ENCODE measurements at places on chromosomes 7 and 10. TPM values are rescaled to one million over a fixed set of nuclear protein-coding genes. Genes with fewer than 3 reads are reported as not detected.

DNA sequence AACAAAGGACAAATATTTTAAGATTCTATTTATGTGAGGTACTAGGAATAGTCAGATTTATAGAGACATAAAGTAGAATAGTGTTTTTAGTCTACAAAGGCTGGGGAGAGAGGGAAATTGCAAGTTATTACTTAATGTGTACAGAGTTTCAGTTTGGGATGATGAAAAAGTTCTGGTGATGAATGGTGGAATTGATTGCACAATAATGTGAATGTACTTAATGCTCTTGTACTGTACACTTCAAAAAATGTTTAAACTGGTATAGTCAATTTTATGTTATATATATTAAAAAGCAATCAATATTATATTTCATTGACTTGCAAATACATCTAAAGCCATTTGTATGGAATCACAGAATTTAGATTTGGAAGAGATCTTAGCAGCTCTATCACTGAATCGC lies 213.4 kb downstream of the PPP1R3A start:
- no peak for DNase-seq

GRCh38 chr7:94650147-94651051 lies 5.5 kb downstream of the SGCE start:
- no peak for DNase-seq

HOXA3 gene
- total RNA-seq, result 16.0 TPM

AKR1C3 gene
- 166 TPM for total RNA-seq

DNA sequence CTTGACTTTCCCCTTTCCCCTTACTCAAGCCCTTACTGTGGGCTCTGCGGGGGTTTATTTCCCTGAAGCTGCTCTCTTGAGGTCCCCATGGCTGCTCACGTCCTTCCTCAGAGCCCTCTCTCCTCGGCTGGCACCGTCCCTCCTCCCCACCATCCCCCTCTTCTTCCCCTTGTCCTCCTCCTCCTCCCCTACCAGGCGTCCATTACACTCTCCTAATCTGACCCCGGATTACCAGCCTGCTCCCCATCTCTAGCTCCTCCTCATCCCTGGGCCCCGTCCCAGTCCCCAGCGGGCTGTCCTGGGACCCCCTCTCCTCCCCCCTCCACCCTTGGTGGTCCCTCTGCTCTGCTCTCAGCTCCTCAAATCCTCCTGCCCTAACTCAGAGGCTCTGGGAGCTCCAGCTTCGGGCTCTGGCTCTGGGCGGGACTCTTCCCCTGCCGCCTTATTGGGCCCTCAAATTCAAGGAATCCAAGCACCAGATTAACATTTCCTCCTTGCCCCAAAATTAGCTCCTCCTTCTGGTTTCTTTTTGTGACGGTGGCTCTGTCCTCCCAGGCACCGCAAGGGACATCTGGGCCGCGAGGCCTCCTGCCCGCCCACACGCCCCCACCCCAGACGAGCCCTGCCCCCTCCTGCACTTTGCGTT lies 48.5 kb upstream of the LEP start:
- DNase-seq, result no peak

- DNase-seq, result no peak
Measured at GRCh38 chr10:29790207-29790606, 155.4 kb upstream of the SVIL start.

- DNase-seq, result no peak
Measured at GRCh38 chr7:22572292-22572691, 72.3 kb upstream of the STEAP1B start.

- no peak for DNase-seq
Measured at GRCh38 chr7:90345595-90346335, 751 bp upstream of the GTPBP10 start.

SCART1 gene
- total RNA-seq, result 5.3 TPM

GRCh38 chr7:25316366-25316765 lies 88.1 kb upstream of the NPVF start:
- no peak for DNase-seq

FAM20C gene
- 33.8 TPM for total RNA-seq

GRCh38 chr10:46096909-46097575 lies 51.0 kb upstream of the MSMB start:
- no peak for DNase-seq

DNA sequence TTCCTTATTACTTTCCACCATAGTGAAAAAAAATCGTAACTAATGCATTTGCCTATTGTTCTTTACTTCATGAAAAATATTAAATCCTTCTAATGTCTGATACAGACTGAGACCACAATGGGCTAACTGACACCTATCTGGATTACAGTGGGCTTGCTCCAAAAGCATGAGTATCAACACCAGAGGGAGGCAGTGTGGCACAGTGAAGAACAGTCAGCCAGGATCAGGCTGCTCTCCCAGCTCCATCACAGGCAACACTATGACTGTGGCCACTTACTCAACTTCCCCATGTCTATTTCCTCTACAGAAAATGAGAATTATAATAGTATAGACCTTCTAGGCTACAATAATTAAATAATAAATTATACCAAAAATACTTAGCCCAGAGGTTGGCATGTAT lies 97.2 kb downstream of the SLC25A13 start:
- no peak for DNase-seq

DNA sequence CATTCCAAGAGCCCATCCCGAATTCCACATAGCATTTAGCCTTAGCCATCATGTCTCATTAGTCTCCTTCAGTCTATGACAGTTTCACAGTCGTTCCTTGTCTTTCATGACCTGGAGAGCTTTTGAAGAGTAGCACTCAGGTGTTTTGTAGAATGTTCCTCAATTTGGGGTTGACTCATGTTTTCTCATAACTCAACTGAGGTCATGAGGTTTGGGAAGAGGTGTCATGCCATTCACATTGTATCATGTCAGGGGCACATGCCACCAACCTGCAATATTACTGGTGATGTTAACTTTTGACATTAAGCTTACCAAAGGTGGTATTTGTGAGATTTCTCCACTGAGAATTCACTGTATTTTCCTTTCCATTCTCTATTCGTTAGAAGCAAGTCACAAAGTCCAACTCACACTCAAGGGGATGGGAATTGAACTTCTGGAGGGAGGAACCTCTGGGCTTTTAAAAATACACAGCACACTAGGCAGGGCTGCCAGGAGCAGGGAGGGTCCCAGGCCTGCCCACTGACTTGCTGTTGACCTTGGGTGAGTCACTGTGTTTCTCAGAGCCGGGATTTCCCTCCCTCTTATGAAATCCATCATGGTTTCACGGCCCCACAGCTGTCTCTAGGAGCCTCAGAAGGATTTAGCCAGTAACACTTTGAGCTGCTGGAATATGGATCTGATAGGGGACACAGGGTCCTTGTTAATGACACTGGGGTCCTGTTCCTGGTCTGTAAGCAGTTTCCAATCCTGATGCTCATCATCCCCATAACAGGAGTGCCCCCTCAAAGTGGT lies 74.4 kb upstream of the TCF7L2 start:
- DNase-seq, result no peak

- no peak for DNase-seq
Measured at GRCh38 chr10:61463035-61463909, 10.1 kb upstream of the TMEM26 start.

GNGT1 gene
- 0.70 TPM for total RNA-seq

DNA sequence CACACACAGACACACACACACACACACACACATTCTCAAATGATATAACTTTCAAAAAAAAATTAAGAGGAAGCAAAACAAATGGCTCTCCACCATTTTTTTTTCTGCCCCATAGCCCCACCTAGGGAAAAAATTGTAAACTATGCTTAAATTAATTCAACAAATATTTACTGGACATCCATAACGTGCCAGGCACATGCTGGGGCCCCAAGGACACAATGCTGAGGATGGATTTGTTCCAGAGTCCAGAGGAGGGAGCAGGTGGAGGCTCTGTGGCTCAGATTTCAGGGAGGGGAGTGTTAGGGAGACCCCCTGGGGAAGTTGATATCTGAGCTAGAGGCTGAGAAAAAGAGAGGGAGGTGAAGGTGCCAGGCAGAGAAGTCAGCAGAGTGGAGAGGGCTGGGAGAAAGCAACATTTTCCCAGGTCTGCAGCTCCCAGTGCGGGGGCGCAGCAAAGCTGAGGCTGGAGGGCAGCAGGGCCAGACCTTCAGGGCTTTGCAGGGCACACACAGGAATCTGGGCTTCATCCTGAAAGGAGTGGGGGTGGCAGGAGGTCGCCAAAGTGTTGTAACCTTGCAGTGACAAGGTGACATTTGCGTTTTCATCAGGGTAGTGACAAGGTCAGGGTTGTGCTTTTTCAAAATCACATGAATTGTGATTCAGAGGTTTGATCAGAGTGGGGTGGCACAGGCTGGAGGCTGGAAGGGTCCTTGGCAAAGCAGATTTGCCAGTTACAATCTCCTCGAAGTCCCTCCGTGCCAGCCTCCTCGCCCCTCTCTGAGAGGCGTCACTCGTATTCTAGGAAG lies 261.6 kb downstream of the WDR11 start:
- DNase-seq, result no peak
